ENCODE measurements at places on chromosomes 2 and 18.

DNA sequence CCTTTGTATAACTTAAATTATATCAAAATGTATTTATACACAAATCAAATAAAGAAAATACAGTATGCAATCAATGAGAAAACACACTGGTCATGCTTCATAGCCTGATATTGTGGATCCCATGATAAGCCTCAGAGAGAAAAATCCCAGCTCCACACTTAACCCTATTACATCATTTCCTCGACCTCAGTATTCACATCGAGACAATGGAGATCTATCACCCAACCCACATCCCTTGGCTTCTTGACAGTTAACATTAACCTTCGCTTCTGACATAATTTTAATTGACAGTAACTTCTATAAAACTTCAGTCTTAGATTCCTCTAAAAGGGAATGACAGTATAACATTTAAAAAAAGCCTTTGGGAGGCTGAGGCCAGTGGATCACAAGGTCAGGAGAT, 11.6 kb downstream of the TMX3 start:
- no peak for DNase-seq

GRCh38 chr2:225616372-225616771, 216.9 kb downstream of the NYAP2 start:
- DNase-seq: no peak

DNA sequence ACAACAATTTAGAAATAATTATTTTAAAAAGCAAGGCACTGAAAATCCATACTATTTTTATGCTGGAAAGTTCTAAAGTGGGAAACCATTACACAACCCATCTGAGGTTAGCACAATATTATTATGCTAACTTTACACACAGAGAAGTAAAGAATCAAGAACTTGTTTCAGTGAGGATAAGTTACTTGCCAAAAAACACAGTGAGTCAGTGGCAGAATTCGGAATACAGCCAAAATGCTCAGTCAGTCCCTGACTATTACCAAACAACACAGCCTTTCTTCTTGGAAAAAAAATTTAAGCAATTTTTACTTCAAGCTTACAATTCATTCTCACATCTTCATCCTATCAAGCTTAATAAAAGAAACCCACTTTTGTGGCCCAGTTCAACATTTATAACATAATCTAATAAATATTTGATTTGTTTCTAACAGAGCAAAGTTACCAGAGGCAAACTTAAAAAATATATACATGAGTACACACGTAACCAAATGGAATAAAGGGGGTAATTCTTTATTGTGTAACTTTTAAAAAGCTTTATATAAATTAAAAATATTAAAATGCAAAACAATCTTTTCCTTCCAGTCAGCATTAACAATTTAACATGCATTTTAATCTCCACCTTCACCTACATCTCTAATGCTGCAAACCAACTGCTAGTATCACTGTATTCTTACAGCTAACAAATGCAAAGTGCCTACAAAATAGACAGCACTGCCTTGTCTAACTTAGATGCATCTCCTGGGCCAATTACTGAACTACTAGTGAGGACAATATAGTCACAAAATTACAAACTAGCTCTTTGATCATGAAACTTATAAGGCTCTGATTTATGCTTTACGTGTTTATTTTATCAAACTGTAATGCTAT, 55.2 kb downstream of the CCDC88A start:
- peak; percentile 2 for DNase-seq

GRCh38 chr2:172087207-172087779, 2.0 kb downstream of the DLX1 start:
- DNase-seq: no peak

DNA sequence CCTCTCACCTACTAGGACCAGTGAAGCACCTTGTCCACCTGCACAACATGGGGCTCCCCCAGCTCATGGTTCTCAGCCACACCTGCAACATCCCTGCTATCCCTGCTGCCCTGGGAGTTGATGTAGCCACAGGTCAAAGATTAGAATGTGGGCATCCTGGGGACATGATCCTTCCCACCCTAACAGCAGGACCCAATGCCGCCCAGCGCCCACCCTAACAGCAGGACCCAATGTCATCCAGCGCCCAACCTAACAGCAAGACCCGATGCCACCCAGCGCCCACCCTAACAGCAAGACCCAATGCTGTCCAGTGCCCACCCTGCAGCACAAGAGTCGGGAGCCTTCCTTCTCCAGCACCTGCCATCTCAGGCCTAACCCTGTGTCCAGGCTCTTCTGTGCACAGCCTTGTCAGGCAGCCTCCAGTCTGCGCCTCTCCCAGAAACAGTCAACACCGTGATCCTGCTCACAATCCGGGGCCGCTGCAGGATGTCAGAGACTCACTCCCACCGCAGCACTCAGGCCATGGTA, 237.3 kb upstream of the SALL3 start:
- DNase-seq: no peak

- DNase-seq: no peak
These were observed 60.2 kb downstream of the PDE1A start for GRCh38 chr2:182366628-182367027.

DNA sequence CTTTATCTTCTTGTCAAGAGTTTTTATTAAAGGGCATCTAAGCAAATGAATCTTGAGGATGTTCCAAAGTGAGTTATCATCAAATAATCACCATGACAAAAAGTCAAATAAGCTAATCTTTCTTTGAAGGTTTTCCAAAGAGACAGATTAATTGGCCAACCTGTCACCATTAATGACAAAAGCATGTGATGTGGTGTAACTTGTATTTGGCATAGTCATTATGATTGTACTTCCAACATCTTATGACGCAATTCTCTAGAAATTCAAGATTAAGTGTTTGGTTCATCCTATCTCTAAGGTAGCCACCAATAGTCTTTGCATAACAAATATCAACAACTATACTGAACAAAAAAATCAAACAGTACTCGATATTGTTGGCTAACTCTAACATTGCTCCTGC, 28.6 kb downstream of the RBMS1 start:
- no peak for DNase-seq

DNA sequence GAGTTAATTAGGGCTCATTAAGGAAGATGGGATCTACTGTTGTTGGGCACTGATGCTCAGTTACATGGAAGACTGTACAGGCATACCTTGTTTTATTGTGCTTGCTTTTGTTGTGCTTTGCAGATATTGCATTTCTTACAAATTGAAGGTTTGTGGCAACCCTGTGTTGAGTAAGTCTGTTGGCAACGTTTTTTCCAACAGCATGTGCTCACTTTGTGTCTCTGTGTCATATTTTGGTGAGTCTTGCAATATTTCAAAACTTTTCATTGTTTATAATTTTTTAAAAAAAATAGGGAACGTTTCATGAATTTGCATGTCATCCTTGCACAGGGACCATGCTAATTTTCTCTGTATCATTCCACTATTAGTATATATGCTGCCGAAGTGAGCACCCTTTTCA, 15.6 kb downstream of the PHLPP1 start:
- no peak for DNase-seq

DNA sequence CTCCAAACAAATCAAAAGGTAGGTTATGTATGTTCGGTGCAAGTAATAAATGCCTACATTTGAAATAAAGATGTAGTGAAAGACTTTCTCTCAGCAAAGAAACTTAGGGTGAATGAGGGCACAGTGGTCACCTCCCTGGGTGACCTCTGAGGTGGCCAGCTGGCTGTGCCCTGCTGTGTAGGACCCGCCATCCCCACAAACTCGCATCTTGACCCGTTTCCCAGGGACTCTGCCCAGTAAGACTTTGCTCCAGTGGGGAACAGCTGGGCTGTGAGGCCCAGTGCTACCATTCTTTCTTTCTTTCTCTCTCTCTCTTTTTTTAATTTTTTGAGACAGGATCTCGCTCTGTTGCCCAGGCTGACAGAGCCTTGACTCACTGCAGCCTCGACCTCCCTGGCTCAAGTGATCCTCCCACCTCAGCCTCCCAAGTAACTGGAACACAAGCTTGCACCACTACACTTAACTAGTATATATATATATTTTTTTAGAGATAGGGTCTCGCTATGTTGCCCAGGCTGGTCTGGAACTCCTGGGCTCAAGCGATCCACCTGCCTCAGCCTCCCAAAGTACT, 8.2 kb upstream of the GAREM2 start:
- no peak for DNase-seq

GRCh38 chr2:128775914-128776285, 457.2 kb upstream of the HS6ST1 start:
- no peak for DNase-seq

GRCh38 chr18:55515941-55516710, 71.9 kb downstream of the TCF4 start:
- DNase-seq: no peak

DNA sequence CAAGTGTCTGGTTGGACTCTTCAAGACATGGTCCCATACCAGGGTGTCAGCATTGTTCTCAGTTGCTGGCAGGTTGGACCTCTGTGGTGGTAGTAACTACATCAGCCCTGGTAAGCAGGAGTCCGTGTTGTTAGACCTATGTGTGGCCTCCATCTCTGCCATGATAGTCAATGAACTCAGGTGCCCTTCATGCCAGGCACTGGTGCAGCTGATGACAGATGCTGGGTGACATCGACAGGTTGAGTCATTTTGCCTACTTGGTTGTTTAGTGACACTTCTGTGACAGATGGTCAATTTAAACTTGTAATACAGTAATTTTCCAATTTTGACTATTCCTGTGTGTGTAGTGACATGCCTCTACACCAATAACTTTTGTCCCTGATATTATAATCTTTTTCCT, 189.7 kb downstream of the SP3 start:
- DNase-seq: no peak

DNA sequence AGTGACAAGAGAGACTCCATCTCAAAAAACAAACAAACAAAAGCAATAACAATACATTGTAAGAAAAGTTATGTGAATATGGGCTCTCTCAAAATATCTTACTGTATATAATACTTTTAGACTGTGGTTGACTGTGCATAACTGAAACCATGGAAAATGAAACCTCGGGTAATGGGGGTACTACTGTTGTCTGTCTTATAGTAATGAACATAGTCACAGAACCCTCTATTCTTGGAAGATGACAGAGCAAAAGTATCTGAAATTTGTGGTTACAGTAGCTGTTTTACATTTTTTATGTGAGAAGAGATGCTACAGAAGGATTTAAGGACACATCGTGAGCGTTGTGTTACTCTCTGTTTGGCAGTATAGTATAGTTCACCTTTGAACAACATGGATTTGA, 60.5 kb downstream of the MAP4K4 start:
- no peak for DNase-seq

DNA sequence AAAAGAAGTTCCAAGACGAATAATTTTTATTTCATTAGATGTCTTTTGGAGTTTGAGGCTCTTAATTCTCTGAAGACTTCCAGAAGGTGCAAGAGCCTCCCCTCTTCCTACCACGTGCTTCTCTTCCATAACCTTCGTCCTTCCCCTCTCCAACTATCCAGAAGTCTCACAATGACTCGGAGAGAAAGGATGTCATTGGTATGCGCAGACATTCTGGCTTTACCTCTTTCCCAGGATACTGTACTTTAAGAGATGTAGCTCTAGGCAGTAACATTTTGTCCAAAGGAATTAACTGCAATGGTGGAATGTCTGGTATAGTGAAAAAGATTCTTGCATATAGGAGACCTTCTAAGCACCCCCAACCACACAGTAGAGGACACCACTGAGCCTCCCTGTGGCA, 249.0 kb upstream of the OSR1 start:
- DNase-seq: no peak

- no peak for DNase-seq
These were observed 583.1 kb upstream of the HS6ST1 start for GRCh38 chr2:128901572-128902391.

GRCh38 chr2:168244318-168244717, 3.1 kb downstream of the STK39 start:
- no peak for DNase-seq

DNA sequence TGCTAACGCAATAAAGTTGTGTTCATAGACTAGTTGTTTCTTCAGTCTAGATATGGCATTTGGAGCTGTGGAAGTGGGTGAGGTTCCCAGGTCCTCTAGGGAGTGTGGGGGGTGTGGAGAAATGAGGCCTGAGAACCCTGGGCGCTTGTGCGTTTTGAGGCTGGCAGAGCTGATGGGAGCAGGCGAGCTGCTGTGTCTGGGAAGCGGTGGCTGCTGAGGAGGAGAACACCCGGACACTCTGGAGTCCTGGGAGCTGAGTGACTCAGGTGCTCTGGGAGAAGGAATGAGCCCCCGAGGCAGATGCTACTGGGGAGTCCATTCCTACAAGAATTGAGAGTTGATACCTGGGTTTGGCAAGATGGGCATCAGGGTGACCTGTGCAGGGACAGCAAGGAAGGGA, 67.5 kb downstream of the LPIN1 start:
- no peak for DNase-seq

DNA sequence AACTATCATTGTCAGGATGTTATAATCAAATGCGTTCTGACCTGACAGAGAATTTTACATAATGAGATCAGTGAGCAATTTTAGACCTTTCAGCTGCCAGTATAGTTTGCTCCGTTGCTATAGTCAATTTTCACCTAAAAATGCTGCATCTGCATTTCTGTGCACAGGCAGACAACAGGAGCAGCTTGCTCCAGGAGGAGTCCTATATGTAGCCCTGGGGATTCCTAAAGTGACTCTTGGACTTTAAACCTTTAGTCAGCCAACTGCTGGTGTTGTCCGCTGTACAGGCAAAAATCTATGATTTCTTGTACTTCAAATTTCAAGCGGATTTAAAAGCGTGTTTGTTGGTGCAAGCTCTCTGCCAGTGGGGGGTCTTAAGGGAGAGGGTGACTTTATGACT, 25.7 kb downstream of the SLC16A14 start:
- DNase-seq: no peak

GRCh38 chr2:225632351-225632750, 232.8 kb downstream of the NYAP2 start:
- no peak for DNase-seq

DNA sequence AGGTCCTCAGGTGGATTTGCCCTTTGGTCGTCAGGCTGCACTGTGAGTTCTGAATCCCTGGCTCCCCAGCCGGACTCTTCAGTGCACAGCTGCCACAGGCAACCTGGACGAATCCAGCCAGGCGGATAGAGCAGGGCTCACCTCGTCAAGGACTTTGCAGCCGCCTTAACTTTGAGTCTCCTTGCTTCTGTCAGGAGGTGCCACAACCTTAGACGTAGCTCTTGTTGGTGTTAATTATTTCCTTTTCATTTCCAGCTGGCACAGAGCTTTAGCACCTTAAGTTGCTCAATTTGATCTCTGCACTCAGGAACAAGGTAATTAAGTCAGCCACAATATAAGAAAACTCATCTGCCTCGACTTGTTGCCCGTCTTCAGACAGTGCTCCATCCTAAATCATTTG, 17.7 kb downstream of the SMIM21 start:
- no peak for DNase-seq

- no peak for DNase-seq
These were observed 60.4 kb upstream of the IL1R2 start for GRCh38 chr2:101931402-101931801.

DNA sequence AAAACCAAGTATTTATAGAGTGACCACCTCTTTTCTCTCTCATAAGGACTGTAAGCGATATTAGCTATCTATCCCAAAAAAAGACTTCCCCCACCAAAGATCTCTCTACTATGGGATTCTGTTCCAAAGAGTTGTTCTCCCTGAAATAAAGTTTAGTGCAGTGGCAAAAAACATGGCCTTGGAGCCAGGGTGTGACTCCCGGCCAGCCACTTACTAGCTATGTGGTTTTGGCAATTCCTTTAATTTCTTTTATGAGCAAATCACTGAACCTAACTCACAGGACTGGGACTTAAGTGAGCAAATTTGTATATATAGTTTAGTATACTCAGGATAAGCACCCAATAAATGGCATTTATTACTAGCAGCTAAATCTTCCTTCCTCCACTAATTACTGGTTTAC, 42.6 kb downstream of the SESTD1 start:
- no peak for DNase-seq

All from erythroblast (primary cell).